HT-29 (cell line): ENCODE measurements at places on chromosomes 3 and 15. TPM values are rescaled to one million over a fixed set of nuclear protein-coding genes. Genes with fewer than 3 reads are reported as not detected.
A peak's percentile ranks its signal among the peaks of the same experiment; 100 is the strongest.

DNA sequence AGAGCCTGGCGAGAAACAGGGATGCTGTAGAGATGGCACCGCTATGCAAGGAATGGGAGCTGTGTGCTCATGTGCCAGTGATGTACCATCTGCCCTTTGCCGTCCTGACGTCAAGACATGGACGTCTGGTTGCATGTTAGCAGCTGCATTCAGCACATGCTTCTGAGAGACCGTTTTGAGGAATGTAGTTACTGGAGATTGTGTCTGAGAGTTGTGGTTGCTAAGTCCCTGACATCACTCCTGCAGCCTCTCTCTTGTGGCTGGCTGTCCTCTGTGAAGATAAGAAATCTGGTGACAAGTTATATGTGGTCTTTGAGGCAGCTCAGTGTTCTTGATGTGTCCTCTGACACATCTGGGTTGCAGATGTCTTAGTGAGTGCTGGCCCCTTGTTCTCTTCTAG is 165.1 kb downstream of the APBA2 start:
- no peak for DNase-seq

GRCh38 chr15:49675041-49675440 is 54.2 kb downstream of the DTWD1 start:
- peak; percentile 55 for DNase-seq

DNA sequence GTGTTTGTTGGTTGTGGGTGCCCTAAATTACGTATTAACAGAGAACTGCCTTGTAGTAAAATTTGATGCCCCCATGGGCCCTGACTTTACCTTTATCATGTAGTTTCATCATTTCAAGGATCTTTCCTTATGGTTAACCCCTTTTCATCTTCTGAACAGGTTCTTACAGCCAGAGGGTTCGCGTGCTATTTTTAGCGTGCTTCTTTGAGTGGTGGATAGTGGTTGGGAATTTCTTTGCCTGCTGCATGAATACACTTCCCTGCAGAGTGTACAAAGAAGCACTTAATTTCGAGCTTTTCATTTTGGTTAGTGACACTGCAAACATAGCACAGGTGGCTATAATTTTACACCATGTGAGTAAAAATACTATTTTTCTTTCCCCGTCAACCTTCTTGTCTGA is 231.8 kb downstream of the ROBO2 start:
- no peak for DNase-seq

GRCh38 chr15:90718232-90718631 is 1.1 kb downstream of the BLM start:
- DNase-seq, result no peak

The TNFSF10 gene
- total RNA-seq, result 14.8 and 14.9 TPM in 2 replicates
